ENCODE measurements at places on chromosomes 6 and 20.
A peak's percentile ranks its signal among the peaks of the same experiment; 100 is the strongest.

- DNase-seq = no peak
These were observed 634.5 kb downstream of the PHF3 start for GRCh38 chr6:64270083-64270482.

DNA sequence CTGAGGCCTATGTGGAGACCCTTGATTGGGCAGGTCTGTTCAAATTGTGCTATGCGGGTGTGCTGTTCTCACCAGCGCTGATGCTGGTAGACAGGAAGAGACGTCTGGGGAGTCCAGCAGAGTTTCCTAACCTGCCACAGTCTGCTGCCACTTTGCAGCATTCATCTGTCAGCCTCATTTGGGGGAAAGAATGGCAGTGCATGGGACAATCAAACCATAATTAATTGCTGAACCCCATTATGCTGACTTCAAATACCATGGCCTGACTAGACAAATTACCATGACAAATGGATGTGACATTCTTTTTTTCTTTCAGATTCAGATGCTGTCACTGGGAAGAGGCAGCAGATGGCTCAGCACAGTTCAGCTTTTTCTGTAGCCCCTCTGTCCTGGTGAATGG is 171.4 kb upstream of the SYNDIG1 start:
- no peak for DNase-seq

GRCh38 chr20:57756921-57757320 is 47.1 kb upstream of the PMEPA1 start:
- DNase-seq = no peak

DNA sequence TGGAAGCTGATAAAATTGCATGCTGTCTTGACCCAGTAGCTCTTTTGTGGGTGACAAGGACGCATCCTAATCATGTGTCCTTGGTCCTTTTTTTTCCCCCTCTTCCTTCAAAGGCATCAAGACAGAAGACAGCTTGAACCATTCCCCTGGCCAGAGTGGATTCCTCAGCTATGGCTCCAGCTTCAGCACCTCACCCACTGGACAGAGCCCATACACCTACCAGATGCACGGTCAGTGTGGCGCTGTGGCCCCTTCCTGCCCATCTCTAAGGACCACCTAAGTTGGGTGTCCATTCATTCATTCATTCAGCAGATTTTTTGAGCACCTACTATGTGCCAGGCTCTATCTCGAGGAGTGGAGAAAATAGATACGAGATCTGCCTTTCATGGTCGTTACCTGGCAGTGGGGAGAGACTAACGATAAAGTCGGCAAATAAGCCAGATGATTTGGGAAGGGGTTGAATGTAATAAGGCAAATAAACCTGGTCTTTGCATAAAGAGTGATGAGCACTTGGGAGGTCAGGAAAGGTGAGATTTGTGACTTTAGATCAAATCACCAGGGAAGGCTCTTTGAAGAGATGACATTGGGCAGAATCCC is 121.5 kb downstream of the EYA2 start:
- no peak for DNase-seq

DNA sequence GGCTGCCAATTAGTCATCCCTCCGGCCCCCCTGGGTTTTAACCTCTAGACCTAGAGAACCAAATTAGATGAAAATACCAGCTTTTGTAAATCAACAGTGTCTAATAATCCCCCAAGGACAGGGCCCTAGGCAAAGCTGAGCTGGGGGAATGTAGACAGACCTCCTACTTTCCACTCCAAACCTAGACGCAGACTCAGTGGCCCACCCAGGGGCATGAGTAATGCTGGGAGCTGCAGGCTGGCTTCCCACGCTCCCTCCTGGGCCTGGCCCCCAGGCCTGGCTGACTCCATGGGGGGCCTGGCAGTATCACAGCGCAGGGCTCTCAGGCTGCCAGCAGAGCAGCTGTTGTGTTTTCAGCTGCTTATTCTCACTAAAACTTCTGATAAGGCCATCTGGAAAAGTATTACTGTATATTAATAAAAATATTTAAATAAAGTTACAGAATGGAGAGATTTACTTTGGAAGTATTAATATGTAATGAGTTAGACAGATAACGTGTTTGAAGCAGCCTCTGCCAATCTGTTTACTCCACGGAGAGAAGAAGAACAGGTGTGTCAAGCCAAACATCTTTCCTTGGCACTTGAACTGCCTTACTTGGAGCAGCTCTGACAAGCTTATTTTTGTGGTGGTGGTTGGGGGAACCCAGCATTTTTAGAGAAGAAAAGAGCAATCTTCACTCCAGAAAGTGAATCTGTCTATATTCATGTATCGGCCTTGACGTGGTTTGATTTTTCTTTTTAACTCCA is 144.0 kb upstream of the AGPAT4 start:
- no peak for DNase-seq

GRCh38 chr6:49743429-49743828 is 759 bp downstream of the CRISP3 start:
- DNase-seq = no peak

- DNase-seq = no peak
These were observed 73.2 kb downstream of the RSPO3 start for GRCh38 chr6:127191716-127192115.

DNA sequence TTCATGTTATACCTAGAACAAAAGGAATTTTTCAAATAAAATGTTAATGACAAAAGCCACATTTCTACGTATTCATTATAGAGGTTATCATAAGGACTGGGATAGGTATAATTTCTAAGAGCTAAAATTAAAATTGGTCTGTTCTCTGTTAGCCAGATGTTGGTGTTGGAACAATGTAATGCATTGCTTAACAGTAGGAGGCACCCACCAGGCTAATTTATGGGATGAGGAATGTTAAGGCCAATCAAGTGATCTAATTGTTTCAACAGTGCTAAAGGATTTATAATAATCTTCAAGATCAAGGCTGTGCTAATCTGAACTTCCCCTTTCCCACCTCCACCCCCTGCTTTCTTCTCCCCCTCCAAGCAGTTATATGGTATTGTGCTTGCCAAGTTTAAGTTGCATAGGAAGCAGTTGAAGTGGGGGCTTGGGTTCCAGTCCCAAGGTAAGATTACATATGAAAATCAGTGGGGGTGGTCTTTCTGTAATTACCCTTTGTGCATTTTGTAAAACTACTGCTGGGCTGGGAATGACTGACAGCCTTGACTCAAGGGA is 89.2 kb upstream of the BACH2 start:
- DNase-seq = no peak

DNA sequence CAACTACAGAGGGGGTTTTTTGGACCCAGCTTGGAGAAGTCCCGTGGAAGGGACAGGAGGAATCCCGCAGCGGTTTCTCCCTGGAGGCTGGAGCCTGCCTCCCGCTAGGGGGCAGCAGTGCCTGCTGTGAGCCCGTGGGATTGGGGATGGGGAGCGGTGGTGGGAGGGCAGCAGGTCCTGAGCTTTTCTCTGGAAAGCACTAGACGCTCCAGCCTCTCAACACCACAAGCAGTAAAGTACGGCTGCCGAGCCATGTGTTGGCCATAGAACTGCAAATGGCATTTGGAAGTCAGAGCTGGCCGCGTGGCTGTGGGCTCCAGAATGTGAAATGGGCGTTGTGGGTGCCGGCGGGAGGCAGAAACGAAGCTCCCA is 47.8 kb downstream of the GMPR start:
- DNase-seq = peak; percentile 58

GRCh38 chr6:99016355-99016754 is 68.6 kb upstream of the FBXL4 start:
- no peak for DNase-seq

DNA sequence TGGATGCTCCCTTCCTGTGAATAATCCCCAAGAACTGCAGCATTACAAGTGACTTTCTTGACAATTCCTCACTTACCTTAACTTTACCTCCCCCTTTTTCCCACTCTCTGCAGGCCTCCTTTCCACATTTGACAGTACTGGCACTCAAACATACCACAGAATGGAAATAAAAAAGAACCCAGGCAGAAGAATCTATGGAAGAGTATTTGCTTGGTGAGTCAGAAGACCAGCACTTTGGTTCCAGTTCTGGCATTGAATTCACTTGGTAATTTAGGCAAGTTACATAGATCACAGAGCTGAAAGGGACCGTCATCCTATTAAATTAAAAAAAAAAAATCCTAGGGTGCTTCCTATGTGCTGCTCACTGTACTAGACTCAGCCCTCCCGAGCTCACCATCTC is 55.0 kb downstream of the BTBD9 start:
- no peak for DNase-seq

GRCh38 chr6:167919349-167919748 is 78.1 kb upstream of the KIF25 start:
- DNase-seq = no peak

GRCh38 chr6:144749263-144749662 is 464.1 kb downstream of the UTRN start:
- DNase-seq = no peak

- no peak for DNase-seq
These were observed 59.8 kb downstream of the CCDC170 start for GRCh38 chr6:151553416-151554165.

DNA sequence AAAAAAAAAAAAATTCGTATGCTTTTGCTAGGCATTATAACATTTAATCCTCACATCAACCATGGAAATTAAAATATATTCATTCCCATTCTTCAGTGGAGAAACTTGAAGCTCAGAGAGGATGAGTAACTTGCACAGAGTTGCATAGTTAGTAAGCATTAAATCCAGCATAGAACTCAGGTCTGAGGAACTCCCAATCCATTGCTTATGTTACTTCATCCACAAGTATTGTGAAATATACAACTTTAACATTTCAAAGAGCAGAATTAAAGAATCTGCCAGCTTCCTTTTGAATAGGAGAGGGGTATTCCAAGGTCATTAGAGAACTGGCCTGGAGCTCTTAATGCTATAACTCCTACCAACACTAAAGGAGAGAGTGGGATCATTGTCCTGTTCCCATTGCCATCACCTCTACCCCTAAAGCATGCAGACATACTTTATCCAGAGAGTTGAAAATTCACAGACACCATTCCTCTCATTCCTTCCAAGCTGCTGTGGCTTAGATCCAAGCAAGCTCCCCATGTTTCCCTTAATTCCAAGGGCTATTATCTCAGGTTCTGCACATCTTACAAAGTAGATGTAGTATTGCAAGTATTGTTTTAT is 91.9 kb downstream of the FLRT3 start:
- DNase-seq = no peak

- DNase-seq = no peak
These were observed 82.9 kb upstream of the FOXP4 start for GRCh38 chr6:41463062-41463930.

GRCh38 chr6:37047689-37048402 is 42.4 kb downstream of the FGD2 start:
- no peak for DNase-seq

- peak; percentile 46 for DNase-seq
These were observed 367 bp upstream of the PCIF1 start for GRCh38 chr20:45934046-45934585.

DNA sequence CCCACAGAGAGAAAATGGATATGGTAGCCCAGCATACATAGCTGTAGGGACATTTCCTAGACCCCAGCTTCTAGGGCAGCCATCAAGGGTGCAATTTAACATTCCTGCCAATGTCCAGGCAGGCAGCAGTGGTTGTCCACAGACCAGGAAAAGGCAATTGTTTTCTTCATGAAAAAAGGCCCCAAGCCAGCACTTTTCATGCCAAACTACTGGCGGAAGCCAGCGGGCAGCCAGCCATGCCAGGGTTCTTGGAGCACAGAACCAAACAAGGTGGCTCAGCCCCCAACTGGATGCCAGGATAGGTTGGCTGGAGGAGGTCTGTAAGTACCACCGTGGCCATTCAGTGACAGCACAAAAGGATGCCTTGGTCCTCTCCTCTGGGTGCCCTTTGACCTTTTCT is 94.6 kb downstream of the BANF2 start:
- DNase-seq = no peak

DNA sequence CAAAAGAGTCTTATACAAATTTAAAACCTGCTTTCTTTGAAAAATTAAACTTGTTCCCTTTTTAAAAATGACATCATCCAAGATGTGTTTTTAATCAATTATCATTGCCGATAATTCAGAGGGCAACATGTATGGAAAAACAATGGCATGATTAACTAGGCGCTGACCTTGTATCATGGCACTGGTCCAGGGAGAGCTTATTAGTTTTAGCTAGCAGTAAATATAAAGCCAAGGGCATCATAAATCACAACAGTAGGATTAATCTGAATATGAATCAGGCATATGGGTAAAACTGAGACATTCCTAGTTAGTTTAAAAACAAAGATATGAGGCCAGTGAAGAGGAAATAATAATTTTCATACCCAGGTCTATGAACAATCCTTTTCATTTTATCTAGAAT is 374.0 kb downstream of the HDGFL1 start:
- DNase-seq = no peak

GRCh38 chr6:14910692-14911547 is 334.9 kb upstream of the JARID2 start:
- DNase-seq = peak; percentile 31

- DNase-seq = no peak
These were observed 44.4 kb downstream of the PACSIN1 start for GRCh38 chr6:34510299-34510698.

GRCh38 chr6:27478141-27478705 is 5.3 kb upstream of the ZNF184 start:
- no peak for DNase-seq

DNA sequence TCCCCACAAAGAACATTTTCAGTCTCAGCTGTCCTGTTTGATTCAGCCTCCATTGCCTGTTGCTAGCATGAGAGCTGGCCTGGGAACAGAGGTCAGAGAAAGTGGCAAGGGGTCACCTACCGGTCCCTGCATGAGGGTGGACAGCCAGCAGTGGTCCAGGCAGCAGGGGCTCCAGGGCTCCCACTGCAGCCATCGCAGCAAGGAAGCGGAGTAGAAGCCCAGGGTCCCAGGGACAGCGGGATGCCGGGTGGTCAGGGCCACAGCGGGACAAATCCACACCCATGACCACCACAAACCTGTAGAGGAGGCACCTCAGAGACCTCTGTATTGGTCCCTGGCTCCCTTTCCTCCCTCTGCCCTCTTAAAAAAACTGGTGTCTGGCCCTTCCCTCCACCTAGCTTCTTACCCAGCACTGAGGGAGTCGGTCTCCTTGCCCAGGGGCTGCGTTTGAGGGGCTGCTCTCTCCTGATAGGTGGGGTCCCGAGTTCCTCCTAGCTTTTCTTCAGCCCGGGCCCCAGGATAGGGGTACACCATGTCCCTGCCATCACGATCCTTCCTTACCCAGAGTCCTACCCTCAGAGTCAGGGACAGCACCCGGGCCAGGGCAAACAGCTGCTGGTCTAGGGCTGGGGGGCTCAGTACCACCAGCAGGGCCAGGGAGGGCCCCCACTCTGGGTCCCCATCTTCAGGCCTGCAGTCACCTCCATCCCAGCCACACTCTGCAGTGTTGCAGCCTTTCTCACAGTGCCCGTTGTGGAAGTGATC is 8.4 kb upstream of the GPSM3 start:
- DNase-seq = no peak

- DNase-seq = no peak
These were observed 13.6 kb downstream of the PRRC2A start for GRCh38 chr6:31634131-31634530.
